Activated T-cell treated with anti-CD3 and anti-CD28 coated beads, Interleukin-2, amount 50 U/mL, for 72 hours (primary cell): ENCODE measurements at places on chromosomes 2 and 18. TPM values are rescaled to one million over a fixed set of nuclear protein-coding genes. Genes with fewer than 3 reads are reported as not detected.

DNA sequence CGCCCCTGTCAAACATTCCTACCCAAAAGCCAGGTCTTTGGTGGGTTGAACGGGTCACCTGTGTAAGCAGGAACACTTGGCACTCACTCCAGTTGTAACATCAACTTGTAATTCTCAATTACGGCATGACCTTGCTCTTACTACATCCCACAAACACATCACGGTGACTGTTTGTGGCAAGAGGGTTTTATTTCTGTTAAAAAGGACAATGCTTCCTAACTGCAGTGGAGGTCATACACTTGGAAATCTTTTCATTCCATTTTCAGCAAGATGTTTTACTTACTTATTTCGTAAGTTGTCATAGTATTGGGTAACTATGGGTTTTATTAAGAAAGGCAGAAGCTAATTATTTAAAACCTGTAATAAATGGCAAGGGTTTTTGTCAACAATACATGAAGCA, 126.1 kb downstream of the ZNF516 start:
- H3K36me3 ChIP-seq: no peaks in the 10 kb centered on the region
- H3K4me1 ChIP-seq: peaks cover 37% of the 10 kb centered on the region
- peaks cover 11% of the 10 kb centered on the region for H3K27me3 ChIP-seq
- DNase-seq: no peak
- no peak overlapping the region for H3K4me3 ChIP-seq
- no peak overlapping the region for H3K27ac ChIP-seq

- H3K27me3 ChIP-seq: no peaks in the 10 kb centered on the region
- H3K36me3 ChIP-seq: no peaks in the 10 kb centered on the region
- H3K4me1 ChIP-seq: no peaks in the 10 kb centered on the region
- H3K4me3 ChIP-seq: no peak overlapping the region
These were observed 91.1 kb upstream of the ARHGAP28 start for GRCh38 chr18:6638447-6638846.

- no peak for DNase-seq
- H3K27me3 ChIP-seq: no peaks in the 10 kb centered on the region
- H3K27ac ChIP-seq: no peak overlapping the region
These were observed 2.9 kb upstream of the GAL3ST2 start for GRCh38 chr2:241773511-241774418.

- no peaks in the 10 kb centered on the region for H3K4me1 ChIP-seq
- no peak overlapping the region for H3K4me3 ChIP-seq
- DNase-seq: no peak
- no peaks in the 10 kb centered on the region for H3K27me3 ChIP-seq
These were observed 89.7 kb downstream of the POLE4 start for GRCh38 chr2:75047992-75048625.

- no peaks in the 10 kb centered on the region for H3K36me3 ChIP-seq
- H3K4me3 ChIP-seq: no peak overlapping the region
- no peak for DNase-seq
- H3K27ac ChIP-seq: no peak overlapping the region
- no peaks in the 10 kb centered on the region for H3K4me1 ChIP-seq
- H3K27me3 ChIP-seq: no peaks in the 10 kb centered on the region
These were observed 145.6 kb upstream of the GPC1 start for GRCh38 chr2:240289701-240290431.

DNA sequence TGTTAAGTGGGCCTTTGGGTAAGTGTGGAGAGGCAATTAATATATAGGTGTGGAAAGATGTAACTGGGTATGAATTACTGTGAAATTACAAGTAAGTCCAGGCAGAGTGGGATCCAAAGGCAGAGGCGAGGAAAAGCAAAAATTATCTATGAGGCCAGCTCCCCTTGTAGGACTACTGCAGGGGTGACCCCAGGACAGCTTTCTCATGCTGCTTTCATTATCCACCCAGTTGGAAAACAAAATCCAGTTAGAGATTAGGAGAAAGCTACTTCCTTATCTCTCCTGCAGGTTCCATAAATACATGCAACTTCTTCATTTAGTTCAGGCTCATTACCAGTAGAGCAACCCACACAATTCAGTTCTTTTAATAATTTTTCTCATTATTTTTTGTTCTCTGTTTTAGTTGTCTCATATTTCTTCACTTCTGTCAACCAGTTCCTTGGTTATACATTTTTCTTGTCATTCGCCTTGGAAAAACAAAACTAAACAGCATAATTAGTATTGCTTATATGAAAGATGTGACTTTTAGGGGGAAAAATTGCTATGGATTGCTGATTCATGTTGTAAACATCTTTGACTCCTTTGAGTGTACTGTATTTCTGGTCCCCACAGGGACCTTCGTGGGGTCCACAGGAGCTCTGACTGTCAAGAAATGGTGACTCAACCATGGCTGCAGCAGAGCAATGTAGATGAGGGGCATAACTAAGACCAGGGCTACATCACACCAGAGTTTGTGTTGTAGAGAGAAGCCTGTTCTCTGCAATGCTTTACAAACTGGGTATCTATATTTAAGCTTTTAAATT, 110.4 kb upstream of the PARD3B start:
- no peak overlapping the region for H3K27ac ChIP-seq
- H3K4me3 ChIP-seq: no peak overlapping the region
- H3K4me1 ChIP-seq: no peaks in the 10 kb centered on the region
- DNase-seq: no peak
- peaks cover 11% of the 10 kb centered on the region for H3K27me3 ChIP-seq

DNA sequence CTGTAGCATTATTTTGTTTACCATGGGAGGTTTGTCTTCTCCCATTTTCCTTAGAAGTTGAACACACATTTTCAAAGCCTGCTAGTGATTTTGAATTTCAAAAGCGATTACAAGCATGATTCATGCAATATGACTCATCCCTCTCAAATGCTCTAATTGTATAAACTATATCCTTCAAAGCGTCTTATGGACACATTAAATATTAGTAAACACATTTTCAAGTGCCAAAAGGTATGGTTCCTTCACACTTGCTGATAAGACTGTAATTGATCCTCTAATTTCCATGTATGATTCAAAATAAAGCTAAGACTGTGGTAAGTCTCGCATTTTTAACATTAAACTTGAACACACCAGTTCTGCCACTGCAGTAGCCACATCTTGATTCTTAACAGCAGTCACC, 512.9 kb downstream of the LRRTM4 start:
- no peak overlapping the region for H3K27ac ChIP-seq
- H3K4me1 ChIP-seq: no peaks in the 10 kb centered on the region
- no peak overlapping the region for H3K4me3 ChIP-seq
- H3K36me3 ChIP-seq: no peaks in the 10 kb centered on the region

DNA sequence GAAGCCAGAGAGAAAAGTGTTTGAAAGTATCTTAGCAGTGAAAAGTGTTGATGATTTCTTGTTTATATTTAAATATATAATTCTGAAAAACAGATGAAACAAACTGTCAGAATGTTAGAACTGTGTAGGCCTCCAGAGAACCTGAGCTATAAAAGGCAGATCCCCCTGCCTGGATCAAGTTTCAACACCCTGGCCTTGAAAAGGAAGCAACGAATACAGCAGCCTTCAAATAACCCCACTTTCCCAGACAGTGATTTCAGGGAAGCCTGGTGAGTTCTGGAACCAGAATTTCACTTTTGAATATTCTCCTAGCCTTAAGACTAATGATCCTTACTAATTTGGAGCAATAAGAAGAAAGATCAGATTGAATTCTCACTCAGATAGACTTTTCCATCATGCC, 13.3 kb upstream of the TRIM43 start:
- H3K27ac ChIP-seq: no peak overlapping the region
- H3K36me3 ChIP-seq: no peaks in the 10 kb centered on the region
- H3K27me3 ChIP-seq: no peaks in the 10 kb centered on the region
- H3K4me1 ChIP-seq: no peaks in the 10 kb centered on the region
- no peak for DNase-seq
- no peak overlapping the region for H3K4me3 ChIP-seq

- H3K27me3 ChIP-seq: no peaks in the 10 kb centered on the region
- DNase-seq: no peak
- H3K36me3 ChIP-seq: no peaks in the 10 kb centered on the region
- H3K4me1 ChIP-seq: no peaks in the 10 kb centered on the region
- no peak overlapping the region for H3K27ac ChIP-seq
These were observed 96.7 kb downstream of the CRIM1 start for GRCh38 chr2:36452260-36452659.

- no peak for DNase-seq
- no peaks in the 10 kb centered on the region for H3K36me3 ChIP-seq
- no peaks in the 10 kb centered on the region for H3K27me3 ChIP-seq
- H3K4me3 ChIP-seq: no peak overlapping the region
These were observed 1116.4 kb downstream of the SOCS6 start for GRCh38 chr18:71405169-71405809.

MAPK4 gene
- not detected for total RNA-seq

ANKRD53 gene
- not detected for total RNA-seq

CD207 gene
- total RNA-seq: not detected

SPP2 gene
- not detected for total RNA-seq

ST8SIA5 gene
- total RNA-seq: 0.09 TPM

TPO gene
- not detected for total RNA-seq

ATP6V1B1 gene
- total RNA-seq: not detected

LYG2 gene
- not detected for total RNA-seq

SRD5A2 gene
- total RNA-seq: not detected
